ENCODE measurements at places on chromosomes 5 and 9.

GRCh38 chr9:121138973-121139372 is 62.7 kb downstream of the RAB14 start:
- no peak for DNase-seq

GRCh38 chr9:128215491-128216409 is 12.6 kb downstream of the DNM1 start:
- no peak for DNase-seq

DNA sequence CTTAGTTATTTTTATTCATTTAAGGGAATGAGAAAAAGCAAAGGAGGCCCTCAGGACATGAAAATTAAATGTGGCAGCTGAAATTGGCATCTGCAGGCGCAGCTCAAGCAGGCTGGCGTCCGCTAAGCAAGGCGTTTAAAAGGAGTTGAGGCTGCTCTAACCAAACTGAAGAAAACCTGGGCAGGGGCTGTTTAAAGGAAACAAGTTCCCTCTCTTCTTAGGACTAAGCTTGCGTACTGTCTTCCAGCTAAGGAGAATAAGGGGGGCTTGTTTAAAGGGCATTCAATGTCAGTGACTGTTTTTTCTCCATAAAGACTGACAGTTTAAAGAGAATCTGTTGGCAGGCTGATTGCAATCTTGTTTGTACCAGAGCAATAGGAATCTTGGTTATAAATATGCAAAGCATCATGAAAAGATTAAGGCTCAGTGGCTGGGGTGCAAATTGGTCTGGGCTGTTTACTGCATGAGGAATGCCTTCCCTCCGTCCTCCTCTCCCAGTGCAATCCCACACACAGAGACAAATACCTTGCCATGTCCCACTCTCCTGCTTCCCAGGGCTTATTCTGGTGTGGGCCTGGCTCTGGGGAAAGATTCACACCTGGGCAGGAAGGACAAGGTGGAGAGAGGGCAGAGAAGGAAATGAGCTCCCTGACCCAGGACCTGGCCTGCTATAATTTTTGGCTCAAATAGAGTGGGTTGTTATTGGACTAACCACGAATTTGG is 85.9 kb upstream of the LIFR start:
- no peak for DNase-seq

DNA sequence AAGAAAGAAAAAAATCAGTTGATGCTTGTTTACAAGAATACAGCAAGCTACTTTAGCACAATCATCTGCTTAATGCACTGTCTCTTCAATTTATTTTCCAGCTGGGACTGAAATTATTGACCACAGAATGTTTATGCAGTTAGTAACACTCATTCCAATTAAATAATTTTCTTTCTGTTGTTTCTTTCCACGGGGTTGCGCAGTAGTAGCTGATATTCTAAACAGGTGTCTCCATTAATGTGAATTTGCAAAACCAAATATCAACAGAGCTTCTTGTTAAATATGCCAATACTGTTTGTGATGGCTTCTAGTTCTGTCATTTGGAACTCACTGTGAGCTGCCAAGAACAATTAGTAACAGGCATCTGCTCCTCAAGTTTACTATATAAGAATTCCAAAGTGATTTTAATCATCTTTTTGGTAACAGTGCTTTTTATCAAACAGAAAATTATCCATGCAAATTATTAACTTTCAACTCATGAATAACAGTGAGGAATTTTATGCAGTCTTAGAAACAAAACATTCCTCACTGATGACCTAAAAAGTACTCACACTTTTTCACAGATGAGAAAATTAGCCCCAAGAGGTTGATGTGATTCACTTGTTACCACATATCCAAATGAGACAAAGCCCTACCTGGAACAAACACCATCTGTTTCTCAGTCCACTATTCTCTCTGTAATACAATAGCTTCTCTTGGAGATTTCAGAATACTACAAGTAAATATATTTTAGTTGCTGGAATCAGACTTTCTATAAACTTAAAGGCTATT is 567.6 kb upstream of the RGMB start:
- DNase-seq, result no peak

- no peak for DNase-seq
These were observed 2.7 kb downstream of the KLF4 start for GRCh38 chr9:107486674-107487520.

DNA sequence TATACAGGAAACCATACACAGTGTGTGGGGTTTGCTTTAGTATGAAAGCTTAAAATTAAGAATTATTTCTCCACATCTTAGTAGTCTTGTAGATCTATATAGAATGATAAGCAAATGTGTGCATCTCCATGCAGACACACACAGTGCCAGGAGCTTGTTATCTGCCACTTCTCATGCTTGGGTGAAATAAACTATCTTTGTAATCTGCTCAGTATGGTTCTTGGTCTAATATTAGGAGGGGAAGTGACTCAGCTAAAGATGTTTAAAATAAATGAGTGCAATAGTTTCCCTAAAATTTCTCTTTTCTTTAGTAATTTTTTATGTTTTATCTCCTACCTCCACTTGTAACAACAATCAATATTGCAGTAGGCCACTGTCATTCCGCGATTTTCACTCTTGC is 689.6 kb downstream of the TAF11L14 start:
- DNase-seq, result no peak

GRCh38 chr5:15601274-15601673 is 101.3 kb downstream of the FBXL7 start:
- DNase-seq, result no peak

DNA sequence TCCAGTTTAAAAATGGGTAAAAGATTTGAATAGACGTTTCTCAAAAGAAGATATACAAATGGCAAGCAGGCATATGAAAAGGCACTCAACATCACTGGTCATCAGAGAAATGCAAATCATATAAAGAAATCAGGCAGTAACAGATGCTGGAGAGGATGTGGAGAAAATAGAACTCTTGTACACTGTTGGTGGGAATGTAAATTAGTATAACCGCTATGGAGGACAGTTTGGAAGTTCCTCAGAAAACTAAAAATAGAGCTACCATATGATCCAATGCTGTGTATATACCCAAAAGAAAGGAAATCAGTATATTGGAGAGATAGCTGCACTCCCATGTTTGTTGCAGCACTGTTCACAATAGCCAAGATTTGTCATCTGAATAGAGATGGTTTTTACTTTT is 42.7 kb downstream of the SLC12A2 start:
- DNase-seq, result no peak

DNA sequence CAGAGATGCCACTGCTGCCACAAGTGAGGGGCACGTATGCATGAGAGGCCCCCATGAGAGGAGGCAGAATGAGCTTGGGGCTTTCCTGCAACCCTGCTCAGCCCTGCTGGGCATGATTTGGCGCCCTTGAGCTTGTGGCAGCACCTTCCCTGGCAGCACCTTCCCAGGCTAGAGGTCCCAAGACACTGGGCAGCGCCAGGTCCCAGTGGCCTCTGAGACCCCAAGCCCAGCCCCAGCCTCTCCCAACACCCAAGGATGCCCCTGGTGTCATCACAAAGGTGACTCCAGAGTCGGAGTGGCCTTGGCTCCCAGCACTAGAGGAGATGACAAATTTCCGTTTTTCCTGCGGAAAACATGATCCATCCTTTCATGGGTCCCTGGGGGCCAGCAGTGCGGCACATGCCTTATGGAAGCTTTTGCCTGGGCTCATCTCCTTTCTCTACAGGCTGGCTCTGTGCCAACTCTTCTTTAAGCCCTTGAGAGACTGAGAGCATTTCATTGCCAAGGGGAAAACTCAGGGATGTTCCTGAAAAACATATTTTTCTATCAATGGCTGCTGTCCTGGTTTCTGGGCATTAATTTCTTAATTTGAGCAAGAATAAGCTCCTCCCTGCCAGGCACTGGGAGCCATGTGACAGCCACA is 77.1 kb upstream of the ADAMTS2 start:
- DNase-seq, result no peak

DNA sequence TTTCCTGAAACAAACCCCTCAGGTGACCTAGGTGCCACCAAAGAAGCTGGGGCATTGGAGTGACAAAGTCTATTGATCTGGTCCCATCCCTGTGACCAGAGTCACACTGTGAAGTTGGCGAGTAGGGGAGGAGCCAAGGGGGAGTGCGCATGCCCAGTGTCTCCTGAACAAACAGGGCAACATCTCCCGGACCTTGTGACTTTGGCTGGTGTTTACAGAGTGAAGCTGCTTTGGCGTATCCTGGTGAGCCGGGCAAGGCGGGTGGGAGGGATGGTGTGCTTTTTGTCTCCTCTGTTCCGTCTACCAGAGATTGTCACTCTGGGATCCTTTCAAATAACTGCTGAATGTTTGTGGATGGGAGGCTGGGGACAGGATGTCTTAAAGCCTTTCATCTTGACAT is 204.5 kb downstream of the HSPA4 start:
- DNase-seq, result no peak

DNA sequence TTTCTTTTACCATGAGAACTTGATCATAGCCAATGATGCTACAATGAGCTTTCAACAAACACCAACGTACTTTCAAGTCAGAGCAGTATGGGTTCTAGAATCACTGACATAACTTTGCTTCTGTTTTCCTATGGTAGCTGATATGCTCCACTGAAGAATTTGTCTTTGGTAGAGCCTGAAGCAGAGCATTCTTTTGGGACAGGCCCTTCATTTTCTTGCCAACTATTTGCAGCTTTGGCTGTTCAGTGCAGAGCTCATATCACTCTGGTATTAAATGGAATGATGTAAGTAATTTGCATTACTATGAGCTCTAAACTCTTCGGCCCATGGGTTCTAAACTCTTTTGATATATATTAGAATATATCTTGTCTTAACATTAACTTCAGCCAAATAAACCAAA is 51.8 kb upstream of the APC start:
- DNase-seq, result no peak

GRCh38 chr5:159096924-159097783 is 2.6 kb downstream of the EBF1 start:
- no peak for DNase-seq

- DNase-seq, result no peak
These were observed 1.2 kb downstream of the SRFBP1 start for GRCh38 chr5:121962958-121963357.

- no peak for DNase-seq
These were observed 12.8 kb upstream of the TYRP1 start for GRCh38 chr9:12680341-12680740.

DNA sequence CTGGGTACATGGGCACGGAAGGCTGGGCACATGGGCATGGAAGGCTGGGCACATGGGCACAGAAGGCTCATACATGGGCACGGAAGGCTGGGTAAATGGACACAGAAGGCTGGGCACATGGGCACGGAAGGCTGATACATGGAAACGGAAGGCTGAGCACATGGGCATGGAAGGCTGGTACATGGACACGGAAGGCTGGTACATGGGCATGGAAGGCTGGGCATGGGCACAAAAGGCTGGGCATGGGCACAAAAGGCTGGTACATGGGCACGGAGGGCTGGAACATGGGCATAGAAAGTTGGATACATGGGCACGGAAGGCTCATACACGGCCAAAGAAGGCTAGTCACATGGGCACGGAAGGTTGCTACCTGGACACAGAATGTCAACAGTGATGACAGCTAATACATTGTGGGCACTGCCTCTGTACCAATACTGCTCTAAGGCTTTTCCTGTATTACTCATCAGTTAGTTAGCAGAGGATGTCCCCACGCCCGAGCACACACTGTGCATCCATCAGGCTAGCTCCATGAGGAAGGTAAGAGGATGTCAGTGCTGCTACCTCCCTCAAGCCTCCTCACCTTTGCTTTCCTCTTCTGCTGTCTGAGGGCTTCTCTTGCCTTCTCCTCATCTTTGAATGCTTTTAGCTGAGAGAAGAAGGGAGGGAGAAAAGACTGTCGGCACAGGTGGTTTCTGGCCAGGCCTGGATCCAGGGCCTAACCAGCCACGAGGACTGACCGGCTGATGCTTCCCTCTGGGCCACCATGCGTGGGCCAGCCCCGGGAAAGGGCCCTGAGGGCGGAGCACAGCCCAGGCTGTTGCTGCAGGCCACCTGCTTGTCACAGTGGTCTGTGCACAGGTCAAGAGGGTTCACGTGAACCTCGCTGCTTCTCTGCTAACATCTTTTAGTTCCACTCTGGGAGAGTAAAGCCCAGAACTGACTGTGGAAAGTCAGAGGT is 14.3 kb downstream of the GPX3 start:
- DNase-seq, result no peak

DNA sequence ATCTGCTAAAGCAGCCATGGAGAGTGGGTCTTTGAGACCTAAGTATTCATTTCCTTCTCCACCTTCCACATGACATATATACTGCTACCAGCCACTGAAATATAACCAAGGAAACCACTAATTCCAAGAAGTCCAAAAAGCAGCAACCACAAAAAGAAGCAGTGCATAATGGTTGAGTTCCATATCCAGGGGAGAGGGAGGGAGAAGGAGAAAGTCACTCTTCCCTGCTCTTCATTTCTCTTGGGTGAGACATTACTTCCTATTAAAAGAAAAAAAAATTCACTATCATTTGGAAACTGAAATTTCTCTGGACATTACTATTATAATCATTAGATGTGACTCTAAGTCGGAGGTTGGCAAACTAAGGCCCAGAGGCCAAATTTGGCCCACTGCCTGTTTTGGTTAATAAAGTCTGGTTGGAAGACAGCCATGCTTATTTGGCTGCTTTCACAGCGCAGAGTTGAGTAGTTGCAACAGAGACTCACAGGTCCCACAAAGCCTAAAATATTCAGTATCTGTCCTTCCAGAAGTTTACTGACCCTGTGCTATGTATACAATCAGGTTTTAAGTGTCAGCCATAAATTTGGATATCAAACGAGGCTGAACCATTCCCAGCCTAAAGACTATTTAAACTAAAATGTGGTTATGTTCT is 168.6 kb downstream of the MPDZ start:
- no peak for DNase-seq
